ENCODE measurements at places on chromosomes 13 and 19.

- DNase-seq, result no peak
These were observed 27.0 kb upstream of the TPT1 start for GRCh38 chr13:45368005-45368404.

DNA sequence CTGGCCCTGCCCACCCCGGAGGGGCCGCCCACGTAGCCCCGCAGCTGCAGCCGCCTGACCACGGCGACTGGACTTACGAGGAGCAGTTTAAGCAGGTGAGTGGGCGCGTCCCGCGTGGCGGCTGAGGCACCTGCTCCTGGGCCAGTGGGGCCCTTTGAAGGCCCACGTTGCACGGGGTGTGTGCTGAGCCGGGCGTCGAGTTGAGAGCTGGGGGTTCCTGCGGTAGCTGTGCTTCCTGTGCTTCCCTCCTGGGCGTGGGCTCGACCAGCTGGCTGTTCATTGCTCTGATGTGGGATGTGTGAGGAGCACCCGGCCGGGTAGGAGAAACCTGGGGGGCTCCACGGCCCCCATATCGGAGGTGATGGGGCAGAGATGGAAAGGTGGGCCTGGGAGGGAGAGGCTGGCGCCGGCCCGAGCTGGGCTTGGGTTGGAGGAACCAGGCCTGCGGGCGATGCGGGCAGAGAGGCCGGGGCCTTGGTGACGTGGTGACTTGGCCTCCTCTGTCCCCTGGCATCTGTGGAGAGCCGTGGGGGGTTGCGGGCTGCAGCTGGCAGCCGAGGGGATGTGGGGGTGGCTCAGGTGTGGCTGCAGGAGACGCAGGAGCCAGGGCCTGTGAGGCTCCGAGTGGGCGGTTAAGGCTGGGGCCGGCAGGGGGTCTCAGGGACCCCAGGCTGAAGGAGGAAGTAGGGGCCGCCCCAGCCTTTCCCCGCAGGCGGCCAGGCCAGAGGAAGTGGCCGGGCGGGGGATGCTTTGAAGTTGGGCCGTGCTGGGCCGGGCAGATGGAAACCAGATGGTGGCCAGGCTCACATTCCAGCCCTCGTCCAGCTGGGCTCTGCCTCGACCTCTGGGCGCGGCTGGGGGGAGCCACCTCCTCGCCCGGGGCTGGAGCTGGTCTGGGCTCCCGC lies 7.1 kb downstream of the ARID3A start:
- no peak for DNase-seq

DNA sequence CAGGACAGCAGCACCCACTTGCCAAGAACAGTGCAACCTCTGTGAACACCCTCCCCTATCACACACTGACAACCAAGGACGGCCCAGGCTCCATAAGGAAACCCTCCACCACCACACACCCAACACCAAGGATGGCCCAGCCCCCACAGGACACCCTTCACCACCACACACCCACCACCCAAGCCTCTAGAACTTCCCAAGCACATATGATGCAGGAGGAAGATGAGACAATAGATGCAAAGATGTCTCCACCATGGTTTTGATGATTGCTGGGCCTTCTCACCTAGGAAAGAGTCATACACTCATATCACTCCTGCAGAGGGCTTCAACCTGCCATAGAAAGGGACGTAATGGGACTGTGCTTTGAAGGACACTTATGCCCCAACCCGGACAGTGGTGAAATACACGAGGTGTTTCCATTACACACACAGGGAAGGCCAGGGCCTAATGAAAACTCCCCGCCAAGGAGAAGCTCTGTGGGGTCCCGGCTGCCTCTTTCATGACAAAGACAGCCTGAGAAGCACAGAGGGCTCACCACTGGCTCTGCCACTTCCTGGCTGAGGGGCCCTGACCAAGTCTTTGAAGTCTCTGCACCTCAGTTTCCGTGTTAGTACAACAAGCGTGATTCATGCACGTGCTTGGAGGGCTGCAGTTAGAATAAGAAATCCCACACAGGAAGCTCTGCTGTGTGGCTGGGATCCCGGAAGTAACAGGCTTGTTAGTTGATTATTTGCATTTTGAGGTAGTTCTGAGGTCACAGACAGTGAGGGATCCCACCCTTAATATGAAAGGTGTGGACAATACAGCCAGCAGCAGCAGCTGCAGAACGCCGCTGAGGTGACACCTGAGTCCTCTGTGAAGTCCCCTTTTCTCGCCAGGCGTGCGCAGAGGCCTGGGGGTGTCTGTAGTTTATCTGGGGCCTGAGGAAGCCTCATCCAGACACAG lies 61.9 kb upstream of the ATP12A start:
- DNase-seq, result peak; percentile 41

- no peak for DNase-seq
These were observed 183.5 kb upstream of the UBL3 start for GRCh38 chr13:30033681-30034457.

DNA sequence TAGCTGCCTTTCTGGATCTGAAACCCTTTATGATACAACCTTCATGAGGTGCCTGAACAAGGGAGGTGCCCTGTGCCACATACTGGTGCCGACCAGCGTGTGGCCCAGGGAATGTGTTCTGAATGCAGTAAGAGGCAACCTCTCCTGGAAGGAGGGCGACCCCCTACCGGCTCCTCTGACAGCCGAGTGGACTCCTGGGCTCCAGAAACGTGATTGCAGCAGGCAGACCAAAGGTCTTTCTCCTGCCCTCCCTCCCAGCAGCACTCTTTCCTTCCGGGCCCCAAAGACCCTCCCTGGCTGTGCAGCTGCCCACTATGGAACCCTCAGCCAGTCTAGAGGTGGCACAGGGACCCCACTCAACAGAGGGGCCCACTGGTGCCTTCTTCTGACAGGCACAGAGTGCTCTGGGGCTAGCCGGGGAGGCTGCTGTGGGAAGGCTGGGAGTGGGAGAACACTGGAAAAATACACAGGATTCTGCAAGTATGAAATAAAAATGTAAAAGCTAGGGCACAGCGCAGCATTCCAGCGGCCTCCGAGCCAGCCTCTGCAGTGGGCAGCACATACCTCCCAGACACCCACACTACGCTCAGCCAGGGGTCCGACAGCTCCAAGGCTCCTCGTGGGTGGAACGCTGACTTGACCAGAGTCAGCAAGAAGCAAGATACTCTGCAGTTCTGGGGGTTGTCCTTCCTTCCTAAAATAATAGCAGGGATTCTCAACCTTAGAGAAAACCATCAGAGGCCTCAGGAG lies 14.9 kb downstream of the SH3GL1 start:
- DNase-seq, result no peak

DNA sequence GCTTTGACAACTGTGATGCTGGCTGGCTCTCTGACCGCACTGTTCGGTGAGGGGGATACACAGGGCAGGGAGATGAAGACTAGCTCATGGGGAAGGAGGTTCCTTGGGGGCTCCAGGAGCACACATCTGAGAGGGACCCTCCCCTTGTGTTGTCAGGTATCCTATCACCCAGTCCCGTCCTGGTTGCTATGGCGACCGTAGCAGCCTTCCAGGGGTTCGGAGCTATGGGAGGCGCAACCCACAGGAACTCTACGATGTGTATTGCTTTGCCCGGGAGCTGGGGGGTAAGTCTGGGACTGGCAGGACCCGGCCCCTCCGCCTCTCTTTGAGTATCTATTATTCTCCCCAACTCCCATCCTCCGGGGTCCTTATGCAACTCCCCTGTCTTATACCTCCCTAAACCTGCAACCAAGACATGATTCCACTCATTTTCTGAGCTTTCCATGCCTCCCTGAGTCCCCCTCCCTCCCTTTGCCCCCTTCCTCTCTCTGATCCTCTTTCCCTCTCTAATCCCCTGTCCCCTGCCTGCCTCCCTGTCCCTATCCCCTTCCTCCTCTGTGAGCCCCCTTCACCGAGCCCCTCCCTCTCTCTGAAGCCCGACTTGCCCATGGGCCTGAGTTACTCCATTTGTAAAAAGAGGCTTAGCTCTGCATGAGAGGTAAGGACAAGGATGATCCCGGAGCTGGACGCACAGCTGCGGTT lies 12.5 kb downstream of the NCAN start:
- no peak for DNase-seq

GRCh38 chr13:45207319-45207718 lies 6.5 kb upstream of the KCTD4 start:
- no peak for DNase-seq

DNA sequence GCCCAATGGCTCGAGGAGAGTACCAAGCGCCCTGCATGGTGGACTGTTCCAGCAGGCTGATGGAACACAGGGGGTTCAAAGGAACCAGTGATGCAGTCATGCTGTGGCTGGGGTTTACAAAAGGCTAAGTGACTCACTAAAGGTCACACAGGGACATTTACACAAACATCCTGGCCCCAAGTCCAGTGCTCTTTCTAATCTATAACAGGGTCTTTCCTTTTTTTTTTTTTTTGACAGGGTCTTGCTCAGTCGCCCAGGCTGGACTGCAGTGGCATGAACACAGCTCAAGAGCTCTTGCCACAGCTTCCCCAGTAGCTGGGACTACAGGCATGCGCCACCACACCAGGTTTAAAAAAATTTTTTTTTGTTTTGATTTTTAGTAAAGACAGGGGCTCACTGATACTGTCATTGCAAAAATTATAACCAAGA lies 2.8 kb upstream of the SLC25A15 start:
- no peak for DNase-seq

- no peak for DNase-seq
These were observed 731 bp upstream of the AKAP8L start for GRCh38 chr19:15419413-15420025.

DNA sequence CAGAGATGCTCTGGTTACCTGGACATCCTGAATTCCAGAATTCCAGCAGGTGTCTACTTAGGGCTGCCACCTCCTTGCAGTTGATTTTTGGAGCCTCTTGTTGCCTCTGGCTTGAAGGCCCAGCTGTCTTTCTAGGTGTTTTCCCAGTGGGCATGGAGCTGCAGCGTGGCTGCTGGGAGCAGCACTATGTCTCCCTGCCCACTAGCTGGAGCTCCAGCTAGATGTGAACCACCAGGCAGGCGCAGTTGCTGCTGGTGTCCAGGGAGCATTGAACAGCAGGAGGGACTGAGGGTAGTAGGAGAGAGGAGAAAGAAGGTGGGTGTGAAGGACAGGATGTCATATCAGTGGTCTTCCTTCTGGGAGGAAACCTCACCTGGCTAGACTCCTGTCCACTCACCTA lies 9.9 kb upstream of the SELENOW start:
- no peak for DNase-seq

- no peak for DNase-seq
These were observed 62.1 kb downstream of the DGKH start for GRCh38 chr13:42110410-42111155.

- no peak for DNase-seq
These were observed 407.7 kb downstream of the LMO7 start for GRCh38 chr13:76043874-76044273.

DNA sequence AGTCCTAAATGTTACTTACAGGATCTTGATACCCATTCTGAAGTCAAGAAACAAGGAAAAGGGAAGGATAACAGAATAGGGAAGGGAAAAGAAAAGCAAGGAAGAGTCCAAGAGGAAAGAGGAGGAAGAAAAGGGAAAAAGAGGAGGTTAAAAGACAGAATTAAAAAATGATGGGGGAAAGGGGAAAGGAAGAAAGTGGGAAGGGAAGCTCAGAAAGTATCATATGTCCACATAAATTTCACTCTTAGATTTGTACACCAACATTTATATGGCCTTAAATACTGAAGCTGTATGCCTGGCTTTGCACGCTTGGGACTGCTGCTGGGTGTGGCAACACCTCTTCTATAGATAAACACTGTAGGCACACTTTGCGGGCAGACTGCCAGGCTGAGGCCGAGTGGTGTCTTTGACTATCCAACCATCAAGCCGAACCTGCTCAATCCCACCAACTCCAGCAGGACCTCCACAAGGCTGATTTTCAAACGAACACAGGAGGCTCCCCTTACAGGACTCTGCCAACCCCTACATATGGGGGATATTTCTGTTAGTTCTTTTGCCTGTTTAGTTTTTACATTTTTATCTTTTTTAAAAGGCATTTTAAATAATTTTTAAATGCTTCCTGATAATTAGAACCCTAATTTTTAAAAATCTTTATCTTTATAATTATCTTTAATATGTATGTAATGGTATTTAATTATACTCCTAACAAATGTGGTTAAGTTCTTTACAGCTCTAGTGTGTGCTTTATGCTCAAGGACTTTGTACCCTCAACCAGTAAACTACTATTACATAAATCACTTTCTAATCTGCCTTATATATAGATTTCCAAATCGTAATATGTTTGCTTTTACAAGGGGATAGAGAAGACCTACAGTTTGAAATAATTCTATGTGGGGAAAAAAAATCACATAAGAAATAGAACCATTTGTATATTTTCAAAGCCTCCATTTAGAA lies 154.2 kb downstream of the DIAPH3 start:
- DNase-seq, result no peak

DNA sequence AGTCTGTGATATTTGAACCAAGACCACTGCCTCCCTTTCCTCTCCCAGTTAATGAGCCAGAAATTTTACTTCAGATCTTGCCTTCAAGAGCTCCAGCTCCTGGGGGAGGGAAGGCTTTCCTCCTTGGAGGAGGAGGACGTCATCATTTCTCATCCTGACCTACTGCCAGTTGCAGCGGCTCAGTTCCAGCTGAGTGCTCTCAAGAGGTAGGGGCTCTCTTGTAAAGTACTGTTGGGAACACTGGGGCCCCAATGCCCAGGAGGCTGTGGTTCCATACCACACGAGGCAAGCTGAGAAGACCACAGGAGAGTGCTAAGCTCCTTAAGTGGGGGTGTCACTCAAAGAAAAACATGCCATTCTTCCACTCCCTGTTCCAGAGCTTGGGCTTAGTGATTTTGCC lies 36.2 kb downstream of the METTL21C start:
- no peak for DNase-seq

GRCh38 chr13:29479716-29480492 lies 115.6 kb downstream of the SLC7A1 start:
- no peak for DNase-seq

Data from stimulated activated CD8-positive, alpha-beta memory T cell treated with anti-CD3 and anti-CD28 coated beads, Interleukin-7, amount 100 ng/mL, for 24 hours (primary cell).